ENCODE measurements at places on chromosomes 7 and 10.
A peak's percentile ranks its signal among the peaks of the same experiment; 100 is the strongest.

DNA sequence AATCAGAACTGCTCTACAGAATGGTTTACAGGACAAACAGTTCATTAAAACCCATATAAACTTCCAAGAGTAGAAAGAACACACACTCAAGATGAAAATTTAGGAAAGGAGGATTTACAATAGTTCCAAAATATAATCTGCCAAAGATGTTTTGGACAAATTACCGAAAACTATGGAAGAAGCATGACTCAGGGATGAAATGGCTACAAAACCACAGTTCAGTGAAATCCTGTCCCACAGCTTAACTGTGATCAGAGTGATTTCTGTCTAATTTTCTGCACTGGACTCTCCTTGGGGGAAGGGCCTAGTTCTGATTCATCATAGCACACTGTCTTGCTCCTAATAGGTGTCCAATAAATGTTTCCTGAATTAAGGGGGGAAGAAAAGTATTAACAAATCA, 82.2 kb downstream of the HIPK2 start:
- no peak for DNase-seq

GRCh38 chr10:30763918-30764317, 134.4 kb upstream of the LYZL2 start:
- DNase-seq, result no peak

DNA sequence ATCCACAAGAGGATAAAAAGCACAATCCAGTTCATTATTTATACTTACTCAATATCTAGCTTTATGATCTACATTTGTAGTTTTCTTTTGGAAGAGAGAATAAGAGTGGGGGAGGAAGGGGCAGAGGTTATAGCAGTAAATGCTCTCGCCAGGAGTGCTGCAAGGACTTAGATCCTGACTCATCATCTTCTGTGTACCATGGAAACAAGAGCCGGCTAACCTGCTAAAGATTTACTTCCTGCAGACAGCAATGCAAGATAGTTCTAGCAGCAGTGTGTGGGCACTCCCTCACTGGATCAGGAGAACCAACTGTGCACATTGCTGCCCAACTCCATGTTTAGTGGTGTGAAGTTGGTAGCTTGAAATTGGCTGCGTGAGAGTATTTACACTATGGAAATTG, 47.7 kb upstream of the TRIL start:
- DNase-seq, result no peak

DNA sequence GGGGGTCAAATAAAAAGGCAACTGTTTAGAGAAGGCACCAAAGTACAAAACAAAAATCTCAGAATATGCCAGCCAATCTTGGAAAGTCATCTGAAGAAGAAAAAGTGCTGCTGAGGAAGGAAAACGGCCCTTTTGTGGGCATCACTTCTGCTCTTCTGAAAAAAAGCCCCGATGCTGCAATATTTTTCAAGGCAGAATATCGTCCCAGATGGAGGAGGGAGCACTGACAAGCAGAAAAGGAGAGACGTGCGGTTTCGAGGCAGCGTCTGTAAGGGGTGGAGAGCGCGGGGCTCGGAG, 959 bp upstream of the ATRNL1 start:
- DNase-seq, result no peak

- DNase-seq, result no peak
Measured at GRCh38 chr7:82081644-82082224, 311.9 kb upstream of the HGF start.

DNA sequence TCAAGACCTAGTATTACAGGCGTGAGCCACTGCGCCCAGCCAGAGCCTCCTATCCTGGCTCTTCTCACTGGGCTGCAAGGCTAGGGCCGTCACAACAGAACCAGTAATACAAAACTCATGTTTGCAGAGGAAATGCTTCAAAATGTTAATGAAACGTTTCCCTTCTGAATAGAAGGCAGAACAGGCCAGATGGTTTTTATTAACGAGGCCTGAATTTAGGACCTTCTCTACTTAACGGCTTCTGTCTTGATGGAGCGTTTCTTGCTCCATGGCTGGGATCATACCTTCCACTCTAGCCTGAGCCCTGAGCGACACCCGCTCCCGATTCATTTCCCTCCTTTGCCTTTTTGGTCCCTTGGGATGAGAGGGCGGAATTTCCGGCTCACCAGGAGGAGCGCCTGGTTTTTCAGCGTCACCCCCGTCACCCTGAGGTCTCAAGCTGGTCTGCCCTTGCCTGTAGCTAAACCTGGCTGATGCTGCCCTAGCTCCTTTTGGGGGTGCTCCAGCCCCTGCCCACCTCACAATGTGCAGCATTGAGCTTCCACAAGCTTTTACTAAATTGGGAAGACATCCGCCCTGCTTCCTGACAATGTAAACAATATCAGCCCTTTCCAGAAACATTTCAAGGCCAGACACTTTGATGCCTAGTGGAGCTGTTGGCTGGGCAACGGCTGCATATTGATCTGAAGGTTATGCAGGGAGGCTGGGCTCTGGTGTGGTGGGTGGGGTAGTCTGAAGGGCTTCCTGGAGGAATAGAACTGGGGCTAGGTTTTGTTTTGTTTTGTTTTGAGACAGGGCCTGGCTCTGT, 5.2 kb downstream of the CLIP2 start:
- peak; percentile 60 for DNase-seq

- DNase-seq, result no peak
Measured at GRCh38 chr10:23988006-23988405, 220.9 kb upstream of the KIAA1217 start.

- no peak for DNase-seq
Measured at GRCh38 chr10:47167591-47167990, 132.4 kb upstream of the GDF10 start.

DNA sequence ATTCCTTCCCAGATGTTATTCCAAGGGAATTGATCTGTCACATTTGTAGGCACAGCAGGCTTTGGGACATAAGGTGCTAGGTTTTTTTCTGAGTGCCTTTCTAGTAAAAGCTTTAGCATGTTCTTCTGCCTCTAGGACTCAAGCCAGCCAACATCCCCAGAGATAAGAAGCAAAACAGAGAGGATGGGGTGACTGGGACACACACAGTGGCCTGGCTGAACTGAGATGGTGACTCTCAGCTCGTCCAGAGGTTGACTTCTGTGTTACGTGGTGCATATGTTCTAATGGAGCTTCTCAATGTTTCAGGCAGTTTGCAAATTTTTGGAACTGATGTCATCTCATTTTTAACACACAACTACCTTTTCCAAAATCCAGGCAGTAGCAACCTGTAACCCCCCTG, 188.1 kb upstream of the CELF2 start:
- DNase-seq, result no peak

GRCh38 chr7:134936893-134937510, 49.3 kb upstream of the AGBL3 start:
- DNase-seq, result no peak

DNA sequence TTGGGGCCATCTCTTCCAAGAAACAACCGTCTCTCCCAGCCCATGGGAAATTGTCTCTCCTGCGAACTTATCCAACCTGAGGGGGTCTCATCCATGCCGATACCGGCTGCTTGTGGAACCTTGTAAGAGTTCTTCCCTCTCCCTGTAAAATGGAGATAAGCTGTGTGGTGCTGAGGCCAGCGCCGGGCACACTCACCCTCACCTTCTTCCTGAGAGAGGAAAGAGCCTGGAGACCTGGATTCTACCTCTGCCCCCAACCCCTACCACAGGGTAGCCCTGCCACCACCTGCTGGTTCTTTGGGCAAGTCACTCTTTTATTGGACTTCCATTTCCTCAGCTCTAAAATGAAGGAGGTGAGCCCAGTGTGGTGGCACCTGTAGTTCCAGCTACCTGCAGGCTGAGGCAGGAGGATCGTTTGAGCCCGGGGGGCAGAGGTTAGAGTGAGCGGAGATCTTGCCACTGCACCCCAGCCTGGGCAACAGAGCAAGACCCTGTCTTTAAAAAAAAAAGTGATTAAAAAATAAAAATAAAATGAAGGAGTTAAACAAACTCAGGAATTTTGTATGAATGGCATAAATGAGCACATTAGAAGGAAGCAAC, 38.4 kb upstream of the PSAP start:
- DNase-seq, result no peak

DNA sequence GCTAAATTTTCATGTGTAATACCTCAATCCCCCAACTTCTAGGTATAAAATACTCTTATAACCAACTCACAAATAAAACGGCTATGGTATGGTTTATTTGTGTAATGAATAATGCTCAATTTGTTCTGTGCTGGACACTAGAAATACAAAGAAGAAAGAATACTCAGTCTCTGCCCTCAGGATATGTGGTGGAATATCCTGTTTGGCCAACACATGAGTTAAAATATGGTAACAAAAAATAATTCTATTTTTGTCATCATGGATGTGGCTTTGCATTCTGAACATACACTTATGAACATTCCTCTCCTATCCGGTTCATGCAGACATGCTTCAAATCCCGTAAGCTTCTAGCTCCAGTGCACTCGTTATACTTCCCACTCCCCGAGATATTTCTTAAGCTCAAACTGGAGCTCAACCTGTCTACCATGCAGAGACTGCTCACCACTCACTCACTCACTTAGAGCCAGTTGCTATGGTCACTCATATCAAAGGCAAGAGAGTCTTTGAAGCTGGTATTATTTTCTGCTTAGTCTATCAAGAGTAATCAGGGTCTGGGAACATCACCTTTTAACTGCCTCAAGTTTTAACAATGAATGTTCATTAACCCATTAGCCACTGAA, 53.8 kb upstream of the SLC16A12 start:
- DNase-seq, result no peak

DNA sequence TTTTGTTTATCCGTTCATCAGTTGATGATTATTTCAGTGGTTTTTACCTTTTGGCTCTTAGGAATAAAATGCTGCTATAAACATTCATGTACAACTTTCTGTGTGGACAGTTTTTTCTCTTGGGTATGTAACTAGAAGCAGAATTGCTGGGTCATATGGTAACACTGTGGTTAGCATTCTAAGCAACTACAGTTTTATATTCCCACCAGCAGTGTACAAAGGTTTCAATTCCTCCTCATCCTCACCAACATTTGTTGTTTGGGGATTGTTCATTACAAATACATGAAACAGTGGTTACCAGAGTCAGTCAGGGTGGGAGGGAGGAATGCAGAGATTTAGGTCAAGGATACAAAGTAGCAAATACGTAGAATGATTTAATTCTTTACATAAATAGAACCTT, 97.0 kb downstream of the NPSR1 start:
- no peak for DNase-seq

- DNase-seq, result no peak
Measured at GRCh38 chr7:133741078-133741477, 386.1 kb upstream of the LRGUK start.

- DNase-seq, result peak; percentile 59
Measured at GRCh38 chr10:103554488-103555324, 61.2 kb downstream of the NEURL1 start.

- DNase-seq, result no peak
Measured at GRCh38 chr10:100377830-100378229, 30.8 kb downstream of the SCD start.

- no peak for DNase-seq
Measured at GRCh38 chr10:28558923-28559508, 26.1 kb downstream of the WAC start.

- no peak for DNase-seq
Measured at GRCh38 chr10:70564901-70565351, 37.6 kb downstream of the PRF1 start.

DNA sequence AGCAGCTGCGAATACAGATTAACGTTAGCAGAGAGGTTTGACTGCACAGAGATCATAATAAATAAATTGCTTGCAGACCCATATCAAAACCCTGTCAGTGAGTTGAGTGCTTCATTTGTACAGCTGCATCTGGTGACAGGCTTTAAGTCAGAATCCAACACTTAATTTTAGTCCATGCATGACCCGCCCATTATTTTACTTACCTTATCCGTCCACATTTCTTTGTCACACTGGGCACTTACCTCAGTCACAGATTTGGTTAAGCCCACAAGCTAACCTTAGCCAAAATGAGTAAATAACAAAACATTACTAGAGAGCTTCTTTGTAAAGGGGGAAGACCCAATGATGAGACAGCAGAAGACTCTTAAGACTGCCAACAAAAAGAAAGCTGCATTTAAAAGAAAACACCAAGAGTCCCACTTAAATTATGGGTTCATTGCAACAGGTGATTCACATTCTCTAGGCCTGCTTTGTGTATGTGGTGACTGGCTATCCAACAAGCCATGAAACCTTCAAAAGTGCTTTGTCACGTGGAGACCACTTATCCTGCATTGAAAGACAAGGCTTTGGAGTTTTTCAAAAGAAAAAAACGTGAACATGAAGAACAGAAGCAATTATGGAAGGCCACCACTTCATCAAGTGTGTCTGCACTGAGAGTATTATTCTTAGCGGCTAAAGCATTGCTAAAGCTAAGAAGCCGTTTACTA, 32.2 kb downstream of the PHTF2 start:
- DNase-seq, result no peak

DNA sequence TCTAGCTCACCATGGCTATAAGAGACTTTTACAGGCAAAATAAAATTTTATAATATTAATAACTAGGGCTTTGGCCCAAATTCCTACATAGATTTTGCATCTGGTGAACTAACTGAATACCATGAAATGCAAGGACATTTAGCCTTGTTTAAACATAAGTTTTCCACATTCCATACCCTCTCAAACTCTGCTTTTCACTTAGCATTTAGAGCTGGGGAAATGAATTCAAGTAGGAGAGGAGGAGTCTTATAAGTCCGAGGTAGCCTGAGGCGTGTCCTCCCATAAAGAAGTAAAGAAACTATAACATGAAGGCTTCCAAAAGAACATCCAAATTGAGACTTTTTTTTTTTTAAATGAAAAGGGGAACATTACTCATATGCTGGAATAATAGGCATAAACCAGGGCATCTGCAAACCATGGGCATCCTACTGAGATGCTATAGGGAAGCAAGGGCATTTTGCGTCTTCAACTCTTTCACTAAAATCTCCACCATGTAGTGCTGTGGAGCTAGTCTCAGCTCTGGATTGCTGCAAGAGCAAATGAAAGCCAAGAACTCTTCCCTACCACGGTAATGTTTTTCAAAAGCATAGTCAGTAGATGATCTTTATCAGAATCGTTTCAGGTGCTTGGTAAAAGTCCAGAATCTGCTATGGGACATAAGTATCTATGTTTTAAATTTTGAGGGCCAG, 79.1 kb downstream of the PALS2 start:
- no peak for DNase-seq

- DNase-seq, result no peak
Measured at GRCh38 chr7:50564640-50565558, at the start of gene DDC. DDC (minus strand) TSS chr7:50565405; CDS start chr7:50544085, 21,320 bp downstream.

DNA sequence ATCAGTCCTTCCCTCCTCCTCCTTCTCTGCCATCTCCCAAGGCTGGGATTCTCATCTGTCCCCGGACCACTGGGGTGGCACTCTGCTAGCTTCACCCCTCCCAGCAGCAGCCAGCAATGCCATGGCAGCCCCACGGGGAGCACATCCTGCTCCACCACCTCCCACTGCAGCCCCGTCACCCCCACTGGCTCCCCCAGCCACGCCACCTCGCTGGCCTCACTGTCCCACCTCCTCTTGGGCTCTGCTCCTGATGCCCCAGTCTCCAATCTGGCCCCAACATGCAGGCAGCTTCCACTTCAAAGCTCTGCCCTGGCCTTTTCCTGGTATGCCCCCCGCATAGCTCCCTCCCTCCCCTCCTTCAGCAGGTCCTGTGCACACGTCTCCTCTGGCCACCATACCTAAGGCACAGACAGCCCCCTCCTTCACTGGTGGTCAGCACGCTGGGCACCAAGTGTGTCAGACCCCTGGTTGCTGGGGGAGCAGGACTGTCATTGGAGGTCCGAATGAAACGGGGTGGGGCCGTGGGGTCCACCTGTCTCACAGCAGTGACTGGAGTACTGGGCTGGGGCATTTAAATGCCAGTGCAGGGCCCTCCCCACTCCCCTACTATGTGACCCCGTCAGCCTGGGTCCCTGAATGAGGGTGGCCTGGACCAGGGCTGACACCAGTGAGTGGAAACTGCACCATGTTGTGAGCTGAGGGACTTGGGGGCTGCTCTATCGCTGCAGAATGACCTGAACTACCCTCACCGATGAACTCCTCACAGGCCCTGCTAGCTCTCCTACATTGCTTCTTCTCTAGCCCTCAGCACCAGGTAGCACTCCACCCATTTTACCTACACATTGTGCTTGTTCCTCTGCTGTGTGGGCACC, 38.7 kb downstream of the RASGEF1A start:
- DNase-seq, result no peak

All from heart left ventricle (tissue), 16 donors.